ENCODE measurements at places on chromosomes 1 and 21. TPM values are rescaled to one million over a fixed set of nuclear protein-coding genes. Genes with fewer than 3 reads are reported as not detected.

The TBX15 gene
- not detected for total RNA-seq

The UBL4B gene
- 0.09 TPM for total RNA-seq

The C8A gene
- not detected for total RNA-seq

The RSPO1 gene
- total RNA-seq = 0.16 TPM

The IGSF5 gene
- total RNA-seq = 0.09 TPM

The DDAH1 gene
- total RNA-seq = 8.2 TPM

The LYPD8 gene
- not detected for total RNA-seq

The S100A2 gene
- 3.8 TPM for total RNA-seq

The DNASE2B gene
- 0.09 TPM for total RNA-seq

The ATP6V1G3 gene
- total RNA-seq = not detected

The TEX38 gene
- total RNA-seq = not detected

The HES3 gene
- total RNA-seq = not detected

The ADAMTS5 gene
- total RNA-seq = 5.4 TPM

The G0S2 gene
- 20.2 TPM for total RNA-seq

The FCRL4 gene
- total RNA-seq = not detected

The CTSS gene
- total RNA-seq = 9.0 TPM

The APCS gene
- not detected for total RNA-seq

The RXFP4 gene
- total RNA-seq = not detected

The TSHB gene
- total RNA-seq = not detected

The FLG2 gene
- under 0.01 TPM for total RNA-seq

The ANGPTL1 gene
- total RNA-seq = 3.0 TPM

The CLDN8 gene
- total RNA-seq = not detected

The ATP1A4 gene
- total RNA-seq = not detected

The PDE9A gene
- not detected for total RNA-seq

The ADGRL2 gene
- 81.5 TPM for total RNA-seq

The FAM72B gene
- total RNA-seq = 1.7 TPM

The FCMR gene
- not detected for total RNA-seq

The GSTM5 gene
- total RNA-seq = 13.4 TPM

The ITGB2 gene
- not detected for total RNA-seq

Data from bronchial smooth muscle cell (primary cell).